ENCODE measurements at places on chromosomes 2 and 18.

- peak; percentile 18 for DNase-seq
Observed at GRCh38 chr2:157901325-157901724, 25.2 kb upstream of the ACVR1 start.

DNA sequence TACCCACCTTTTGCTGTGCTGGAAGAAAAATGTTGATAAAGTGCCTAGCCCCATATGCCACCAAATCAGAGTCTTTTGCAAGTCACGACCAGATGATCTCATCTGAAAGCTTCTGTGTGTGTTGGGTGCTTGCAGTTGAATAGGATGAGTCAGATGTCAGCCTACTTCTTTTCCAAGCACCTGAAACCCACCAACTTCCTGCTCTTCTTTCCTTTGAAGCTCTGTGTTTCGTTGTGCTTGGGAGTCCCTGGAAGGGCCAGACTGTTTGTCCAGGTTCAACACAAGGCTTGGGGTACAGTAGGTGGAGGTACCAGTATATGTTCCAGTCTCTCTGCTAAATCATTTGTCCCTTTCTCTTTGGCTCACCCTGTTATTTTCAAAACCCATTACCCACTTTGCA, 36.8 kb upstream of the LCLAT1 start:
- DNase-seq, result peak; percentile 94

DNA sequence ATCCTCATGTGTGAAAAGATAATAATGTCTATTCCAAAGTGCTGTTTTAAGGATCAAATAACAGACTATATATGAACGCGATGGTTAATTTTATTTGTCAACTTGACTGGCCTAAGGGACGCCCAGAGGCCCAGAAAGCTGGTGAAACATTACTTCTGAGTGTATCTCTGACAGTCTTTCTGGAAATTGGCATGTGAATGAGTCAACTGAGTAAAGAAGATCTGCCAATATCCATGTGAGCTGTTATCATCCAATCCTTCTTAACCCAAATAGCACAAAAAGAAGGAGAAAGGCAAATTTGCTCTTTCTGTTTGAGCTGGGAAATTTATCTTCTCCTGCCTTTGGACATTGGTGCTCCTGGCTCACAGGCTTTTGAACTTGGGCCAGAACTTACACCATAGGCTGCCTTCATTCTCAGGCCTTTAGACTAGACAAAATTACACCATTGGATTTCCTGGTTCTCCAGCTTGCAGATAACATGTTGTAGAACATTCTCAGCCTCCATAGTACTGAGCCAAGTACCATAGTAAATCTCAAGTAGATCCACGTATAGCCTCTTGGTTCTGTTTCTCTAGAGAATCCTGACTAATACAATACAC, 114.7 kb upstream of the DOCK10 start:
- no peak for DNase-seq

DNA sequence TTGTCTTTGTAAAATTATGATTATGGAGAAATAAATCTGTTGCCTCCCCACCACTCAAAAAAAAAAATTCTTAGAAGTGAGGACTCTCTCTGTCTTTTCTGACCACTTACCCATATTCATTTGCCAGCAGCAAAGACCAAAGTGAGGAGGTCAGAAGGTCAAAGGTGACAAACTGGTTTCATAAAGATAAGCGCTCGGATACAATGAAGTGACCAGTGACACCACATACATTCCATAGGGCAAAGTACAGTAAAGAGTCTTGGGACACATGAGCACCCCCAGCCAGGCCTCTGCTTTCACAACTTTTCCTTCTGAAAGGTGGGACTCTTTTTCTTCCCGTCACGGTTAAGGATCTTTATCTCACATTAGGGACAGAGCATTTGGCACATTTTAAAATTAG, 75.9 kb upstream of the TCF4 start:
- no peak for DNase-seq

GRCh38 chr18:68714366-68714711, 569 bp downstream of the TMX3 start:
- DNase-seq, result peak; percentile 66

- DNase-seq, result no peak
Observed at GRCh38 chr18:13660510-13660909, 65.8 kb downstream of the FAM210A start.

GRCh38 chr2:236036045-236036444, 132.1 kb downstream of the GBX2 start:
- DNase-seq, result no peak

DNA sequence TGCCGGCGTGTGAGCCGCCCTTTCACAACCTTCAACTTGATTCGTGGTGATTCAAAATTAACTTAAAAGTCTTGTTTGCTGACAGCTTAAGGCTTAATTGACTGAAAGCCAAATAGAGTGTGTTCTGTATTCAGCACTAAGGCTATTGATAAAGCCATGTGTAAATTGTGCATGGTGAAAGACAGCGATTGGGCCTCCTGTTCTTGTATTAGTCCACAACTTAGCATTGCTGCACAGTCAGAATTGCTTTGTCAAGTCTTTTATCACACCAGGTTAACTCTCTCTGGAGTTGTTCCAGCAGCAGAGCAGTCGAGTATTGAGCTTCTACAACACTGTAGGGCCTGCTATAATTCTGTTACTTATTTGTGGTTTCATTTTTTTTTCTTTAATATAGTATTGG, 210.1 kb downstream of the WDR7 start:
- no peak for DNase-seq

DNA sequence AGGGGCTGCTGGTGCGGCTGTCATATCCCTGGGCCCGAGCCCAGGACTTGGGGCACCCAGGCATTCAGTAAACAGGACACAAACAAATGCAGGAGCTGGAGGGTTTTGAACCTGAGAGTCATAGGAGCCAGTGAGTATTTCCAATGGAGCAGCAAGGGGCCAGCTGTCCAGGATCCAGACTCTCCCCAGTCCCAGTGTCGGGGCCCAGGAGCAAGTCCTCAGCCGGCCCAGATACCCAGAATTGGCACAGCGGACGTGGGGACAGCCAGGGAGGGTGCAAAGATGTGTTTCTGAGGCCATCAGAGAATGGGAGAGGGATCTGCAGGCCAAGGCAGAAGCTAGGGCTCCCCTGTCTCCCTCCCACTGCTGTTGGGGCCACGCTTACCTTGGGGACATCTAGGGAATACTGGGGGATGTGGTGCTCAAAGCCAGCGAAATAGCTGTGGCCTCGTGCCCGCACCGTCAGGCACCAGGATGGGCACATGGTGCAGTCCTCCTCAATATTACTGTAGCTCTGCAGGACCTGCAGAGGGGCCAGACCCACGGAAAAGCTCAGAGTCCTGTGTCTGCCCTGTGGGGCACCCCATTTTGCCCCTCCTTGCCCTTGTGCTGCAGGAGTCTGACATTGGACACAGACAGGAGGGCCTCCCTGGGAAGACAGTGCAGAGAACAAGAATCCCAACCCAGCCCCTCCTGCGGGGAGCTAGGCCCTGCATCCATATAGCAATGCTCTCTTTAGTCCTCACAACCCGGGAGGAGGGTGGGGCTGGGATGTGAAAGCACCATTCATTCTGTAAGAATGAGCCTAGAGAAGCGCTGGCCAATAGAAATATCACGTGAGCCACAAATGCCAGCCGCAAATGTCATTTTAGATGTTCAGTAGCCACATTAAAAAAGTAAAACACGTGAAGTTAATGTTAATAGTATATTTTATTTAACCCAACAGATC, 15.4 kb downstream of the CFAP65 start:
- DNase-seq, result no peak

GRCh38 chr2:101147971-101148370, 3.2 kb downstream of the TBC1D8 start:
- no peak for DNase-seq

GRCh38 chr18:34695310-34695709, 14.8 kb upstream of the DTNA start:
- peak; percentile 37 for DNase-seq

Measured in DMS53 (cell line).